HCEC 1CT (cell line): ENCODE measurements at places on chromosomes 12 and 14.
A peak's percentile ranks its signal among the peaks of the same experiment; 100 is the strongest.

- peak; percentile 48 for DNase-seq
Observed at GRCh38 chr12:50088577-50089335, 3.6 kb downstream of the SMARCD1 start.

- peak; percentile 65 for DNase-seq
Observed at GRCh38 chr14:96852823-96853422, 55.7 kb downstream of the VRK1 start.

GRCh38 chr14:94458558-94459205 is 6.1 kb upstream of the SERPINA11 start:
- no peak for DNase-seq

DNA sequence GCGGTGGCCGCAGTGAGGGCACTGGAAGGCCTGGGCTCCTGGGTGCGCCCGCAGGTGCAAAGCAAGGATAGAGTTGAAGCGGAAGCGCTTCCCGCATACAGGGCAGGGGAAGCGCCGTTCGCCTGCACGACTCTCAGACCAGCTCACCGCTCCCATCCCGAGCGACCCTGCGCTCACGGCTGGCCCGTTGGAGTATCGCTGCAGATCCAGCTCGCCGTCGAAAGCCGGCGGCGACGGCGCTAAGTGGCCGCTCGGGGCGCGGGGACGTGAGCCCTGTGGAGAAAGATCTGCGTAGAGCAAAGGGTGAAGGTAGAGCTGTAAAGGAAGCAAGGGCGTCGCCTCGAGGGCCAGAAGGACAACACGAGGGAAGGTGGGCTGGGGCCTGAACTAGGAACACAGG is 5.4 kb downstream of the ZNF219 start:
- no peak for DNase-seq

- DNase-seq = peak; percentile 4
Observed at GRCh38 chr12:81077686-81078441, at the start of gene ACSS3. ACSS3 (plus strand) TSS chr12:81078079; CDS start chr12:81078121, 42 bp downstream.

- no peak for DNase-seq
Observed at GRCh38 chr12:51160814-51161459, 12.0 kb downstream of the TFCP2 start.

- DNase-seq = no peak
Observed at GRCh38 chr14:39416072-39416471, 16.2 kb downstream of the FBXO33 start.

GRCh38 chr12:52243259-52243855 is 10.3 kb downstream of the KRT7 start:
- no peak for DNase-seq

DNA sequence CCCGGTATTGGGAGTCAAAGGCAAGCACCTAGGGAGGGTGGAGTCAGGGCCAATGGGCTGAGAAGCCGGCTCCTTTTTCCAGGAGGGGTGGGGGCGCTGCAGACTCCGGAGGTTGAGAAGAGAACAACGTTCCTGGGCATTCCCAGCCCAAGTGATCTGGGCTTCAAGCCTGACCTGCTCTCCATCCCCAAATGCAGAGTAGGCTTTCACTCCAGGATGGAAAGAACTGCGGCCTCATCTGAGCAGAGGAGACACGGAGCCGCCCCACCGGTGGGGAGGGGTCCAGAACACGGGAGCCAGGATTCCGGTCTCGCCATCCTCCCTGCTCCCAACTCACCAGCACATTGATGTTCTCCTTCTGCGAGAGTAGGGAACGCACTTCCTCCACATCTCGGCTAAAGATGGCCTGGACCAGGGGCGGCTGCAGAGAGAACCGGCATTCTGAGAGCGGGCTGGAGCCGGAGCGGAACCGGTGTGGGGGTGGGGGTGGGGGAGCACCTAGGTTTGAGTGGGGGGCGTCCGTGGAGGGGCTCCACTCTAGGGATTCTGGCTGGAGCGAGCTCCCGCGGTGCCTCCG is 605 bp downstream of the ANKRD52 start:
- peak; percentile 19 for DNase-seq

- peak; percentile 78 for DNase-seq
Observed at GRCh38 chr14:63901434-63902085, 48.8 kb downstream of the SYNE2 start.

GRCh38 chr12:113958108-113958507 is 8.0 kb downstream of the RBM19 start:
- DNase-seq = no peak

GRCh38 chr12:97292588-97292987 is 170.0 kb upstream of the RMST start:
- no peak for DNase-seq

DNA sequence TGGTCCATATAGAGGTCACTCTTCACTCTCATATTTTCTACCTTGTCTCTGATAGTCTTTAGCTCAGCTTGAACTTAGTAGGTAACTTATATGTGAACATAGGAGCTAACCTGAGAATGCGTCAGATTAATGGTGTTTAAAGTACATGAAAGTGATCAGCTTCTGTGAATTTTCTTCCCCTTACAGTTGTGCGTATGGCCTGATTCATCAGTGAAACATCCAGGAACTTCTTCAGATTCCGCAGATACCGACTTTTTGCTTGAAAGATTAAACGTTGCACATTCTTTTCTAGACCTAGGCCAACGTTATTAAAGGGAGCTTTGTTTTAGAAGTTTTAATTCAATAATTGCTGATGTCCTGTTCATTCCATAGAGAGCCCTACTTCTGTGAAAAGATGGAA is 1945.1 kb upstream of the SEL1L start:
- DNase-seq = no peak

DNA sequence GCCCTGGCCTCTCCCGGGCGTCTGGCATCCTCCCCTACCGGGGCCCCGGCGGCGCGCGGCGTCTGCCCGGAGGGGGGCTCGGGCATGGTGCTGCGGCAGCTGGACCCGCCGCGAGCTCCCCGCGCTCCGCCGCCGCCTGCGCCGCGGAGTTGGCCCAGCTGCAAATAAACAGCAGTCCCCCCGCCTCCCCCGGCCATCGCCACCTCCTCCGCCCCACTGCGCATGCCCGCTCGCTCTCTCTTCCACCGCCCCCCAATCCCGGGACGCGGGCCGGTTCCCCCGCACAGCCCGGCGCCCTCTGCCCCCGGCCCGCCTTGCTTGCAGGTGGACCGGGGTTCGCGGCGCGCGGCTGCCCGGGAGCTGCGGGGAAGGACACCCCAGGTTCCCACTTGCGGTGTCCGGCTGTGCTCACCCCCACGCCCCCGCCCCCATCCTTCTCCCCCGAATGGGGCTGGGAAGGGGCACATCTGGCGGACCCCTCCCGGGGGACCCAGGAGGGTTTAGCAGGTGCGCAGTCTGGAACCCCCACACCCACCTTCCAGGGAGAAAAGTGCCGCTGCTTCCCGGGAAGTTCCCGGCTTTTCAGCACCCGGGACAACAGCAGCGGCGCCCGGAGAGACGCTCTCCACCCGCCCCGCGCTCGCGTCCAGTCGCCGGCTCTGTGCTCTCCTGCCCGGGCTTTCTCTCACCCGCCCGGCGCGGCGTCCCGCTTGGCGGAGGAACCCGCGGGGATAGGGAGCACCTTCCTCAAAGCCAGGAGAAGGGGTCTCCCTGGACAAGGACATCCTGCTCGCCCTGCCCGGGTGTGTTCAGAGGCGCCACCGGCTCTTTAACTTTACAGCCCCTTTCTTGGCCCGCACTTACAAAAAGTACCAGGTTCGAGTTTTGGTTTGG is at the start of gene TMTC1:
TSS of gene TMTC1 (minus strand) at position 170 of the 894 bp plus-strand sequence. CDS start 191 bp downstream, outside the sequence.
- DNase-seq = peak; percentile 65

DNA sequence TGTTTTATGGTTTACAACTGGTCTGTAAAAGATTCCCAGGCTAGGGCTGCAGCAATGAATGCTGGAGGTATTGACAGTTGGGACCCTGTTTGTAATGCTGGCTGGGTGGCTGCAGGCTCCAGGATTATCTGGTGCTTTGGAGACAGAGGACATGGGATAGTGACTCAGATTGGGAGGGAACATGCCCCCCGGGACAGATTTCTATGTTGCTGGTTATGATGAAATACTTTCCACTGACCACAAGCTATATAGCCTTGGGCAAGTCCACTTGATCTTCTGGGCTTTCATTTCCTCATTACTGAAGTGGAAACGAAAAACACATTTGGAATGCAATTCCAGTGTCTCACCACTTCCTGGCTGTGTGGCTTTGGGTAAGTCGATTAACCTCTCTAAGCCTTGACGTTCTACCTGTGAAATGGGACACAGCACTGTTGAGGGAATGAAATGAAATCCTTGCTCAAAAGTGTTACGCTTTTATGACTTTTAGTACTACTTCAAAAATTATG is 6.3 kb upstream of the TPCN1 start:
- DNase-seq = peak; percentile 99

DNA sequence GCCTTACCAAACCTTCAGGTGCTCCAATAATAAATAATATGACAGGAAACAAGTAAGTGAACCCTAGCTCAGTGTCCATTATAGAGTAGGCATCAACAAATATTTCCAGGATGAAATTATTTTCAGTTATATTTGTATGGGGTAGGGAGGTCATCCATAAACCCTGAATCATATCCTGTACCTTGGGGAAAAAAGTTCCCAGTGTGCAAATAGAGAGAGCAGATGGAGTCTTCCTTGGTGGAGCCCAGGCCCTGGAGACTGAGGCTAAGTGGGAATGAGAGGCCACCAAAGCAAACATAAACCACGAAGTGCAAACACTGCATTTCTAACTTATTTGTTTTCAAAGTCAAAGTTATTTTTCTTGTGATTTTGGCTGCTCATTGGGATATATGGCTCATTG is 8.5 kb upstream of the ERP27 start:
- DNase-seq = peak; percentile 24

DNA sequence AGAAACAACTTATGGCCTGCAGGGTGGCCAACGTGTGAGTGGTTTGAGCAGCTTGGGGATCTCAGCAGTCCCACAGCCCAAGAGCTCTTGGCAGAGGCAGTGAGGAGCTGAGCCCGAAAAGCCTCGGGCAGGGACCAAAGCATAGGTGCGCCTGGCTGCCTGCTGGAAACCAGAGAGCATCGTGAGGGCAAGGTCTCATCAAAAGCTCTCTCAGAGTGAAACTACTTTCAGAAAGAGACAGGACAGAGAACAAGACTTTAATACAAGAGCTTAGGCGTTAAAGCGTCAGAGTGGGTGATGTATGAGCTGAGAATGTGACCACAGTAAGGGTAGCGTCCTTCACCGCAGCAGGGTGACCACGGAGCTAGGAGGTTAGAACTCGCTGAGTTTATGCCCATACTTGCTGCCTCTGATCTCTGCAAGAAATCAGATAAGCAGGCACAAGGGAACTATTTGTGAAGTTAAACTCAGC is 30.8 kb downstream of the LGMN start:
- no peak for DNase-seq

- no peak for DNase-seq
Observed at GRCh38 chr12:79885911-79886490, 48.9 kb downstream of the PPP1R12A start.

GRCh38 chr12:61111218-61111617 is 1149.0 kb upstream of the USP15 start:
- DNase-seq = no peak

- no peak for DNase-seq
Observed at GRCh38 chr12:53212931-53213330, 5.9 kb upstream of the ITGB7 start.

GRCh38 chr12:54882079-54882478 is 27.8 kb downstream of the MUCL1 start:
- DNase-seq = no peak

DNA sequence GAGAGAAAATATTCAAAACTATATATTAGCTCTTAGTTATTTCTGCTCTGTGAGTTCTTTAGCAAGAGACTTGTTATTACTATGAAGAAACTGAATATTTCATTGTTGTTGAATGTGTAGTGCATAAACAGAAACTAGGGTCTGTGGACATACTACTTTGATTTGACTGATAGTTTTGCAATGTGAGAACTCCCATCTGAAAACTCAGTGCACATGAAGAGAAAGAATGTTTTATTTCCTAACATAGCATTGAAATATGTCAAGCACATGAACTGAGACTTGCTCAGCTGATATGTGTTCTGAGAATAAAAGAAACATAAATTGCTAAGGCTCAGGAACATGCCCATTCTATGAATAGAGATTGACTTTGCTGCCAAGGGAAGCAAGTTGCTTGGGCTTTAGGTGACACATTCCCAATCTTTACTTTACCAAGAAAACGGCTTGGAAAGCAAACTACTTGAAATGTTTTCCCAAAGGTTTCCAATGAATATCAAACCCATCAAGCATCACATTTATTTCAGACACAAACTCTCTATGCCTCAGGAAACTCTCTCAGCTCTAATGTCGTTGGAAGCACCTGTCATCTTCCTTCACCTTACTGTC is 290.4 kb downstream of the SLC16A7 start:
- no peak for DNase-seq

- DNase-seq = peak; percentile 43
Observed at GRCh38 chr12:1660304-1661187, 30.3 kb upstream of the ADIPOR2 start.

DNA sequence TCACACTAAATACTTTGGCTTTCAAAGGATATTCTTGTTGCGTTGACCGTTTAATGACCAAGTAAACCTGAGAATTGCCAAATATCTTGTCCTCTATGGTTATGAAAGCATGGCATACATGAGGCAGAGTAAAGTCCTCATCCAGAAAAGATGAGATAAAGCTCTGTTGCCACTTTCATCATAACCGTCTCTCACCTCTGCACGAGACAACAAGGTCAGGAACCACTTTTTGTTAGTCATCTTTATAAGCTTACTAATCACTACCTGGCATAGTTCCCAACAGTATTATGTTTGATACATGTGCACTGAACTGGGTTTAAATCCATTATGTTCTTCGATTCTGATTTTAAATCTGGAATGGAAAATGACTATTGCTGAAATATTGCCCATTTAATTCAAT is 31.3 kb downstream of the PTPRB start:
- DNase-seq = peak; percentile 80

GRCh38 chr12:2959192-2959504 is at the start of gene TEAD4:
TEAD4 (plus strand) TSS chr12:2959397.
- DNase-seq = peak; percentile 78

- DNase-seq = peak; percentile 9
Observed at GRCh38 chr14:102221026-102221425, 81.3 kb downstream of the WDR20 start.

- DNase-seq = peak; percentile 41
Observed at GRCh38 chr14:72892103-72892878, 1.6 kb downstream of the DPF3 start.

DNA sequence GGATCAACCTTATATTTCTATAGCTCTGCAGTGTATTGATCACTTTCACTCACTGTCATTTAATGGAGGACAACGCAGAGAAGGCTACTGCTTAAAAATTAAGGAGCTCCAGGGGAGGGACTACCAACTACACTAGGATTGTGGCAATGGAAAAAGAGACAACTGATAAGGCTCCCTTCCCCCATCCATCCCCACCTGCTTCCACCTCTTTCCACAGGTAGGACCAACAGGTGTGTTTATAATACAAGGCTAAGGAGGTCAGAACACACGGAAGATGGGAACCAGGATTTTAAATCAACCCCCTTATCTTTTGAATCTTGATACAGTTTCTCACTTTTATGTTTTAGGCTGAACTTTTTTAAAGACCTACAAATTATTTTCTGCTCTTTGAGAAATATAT is 90.8 kb downstream of the STAB2 start:
- no peak for DNase-seq

DNA sequence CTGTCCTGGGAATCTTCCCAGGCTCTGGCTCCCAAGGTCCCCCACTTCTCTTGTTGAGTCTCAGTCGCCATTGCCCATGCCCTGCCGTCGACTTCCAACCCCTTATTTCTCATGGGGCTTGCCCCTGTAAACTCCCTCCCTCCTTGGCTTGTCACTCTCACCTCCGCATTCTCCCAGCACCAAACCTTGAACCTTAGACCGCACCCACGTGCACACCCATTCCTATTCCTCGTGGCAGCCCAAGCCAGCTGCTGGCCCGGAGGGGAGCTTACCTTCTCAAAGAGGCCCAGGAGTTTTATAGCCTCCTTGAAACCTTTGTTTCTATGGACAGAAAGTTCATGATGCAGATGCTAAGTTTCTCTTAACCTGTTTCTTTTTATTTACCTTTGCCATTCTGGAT is 4.6 kb downstream of the JDP2 start:
- no peak for DNase-seq

- DNase-seq = no peak
Observed at GRCh38 chr14:47261350-47261749, 414.1 kb downstream of the MDGA2 start.
